Endothelial cell of coronary artery (primary cell): ENCODE measurements at places on chromosomes 5 and 9. TPM values are rescaled to one million over a fixed set of nuclear protein-coding genes. Genes with fewer than 3 reads are reported as not detected.

Gene SNCB
- total RNA-seq = 0.09 TPM in 1 of 2 replicates, not detected in the other

Gene SPINK13
- total RNA-seq = not detected in 2 replicates

Gene FYB1
- not detected in 2 replicates for total RNA-seq

Gene FBXO10
- 8.3 and 10.1 TPM in 2 replicates for total RNA-seq

Gene LRRC70
- total RNA-seq = 18.0 and 33.4 TPM in 2 replicates

Gene MELK
- 13.8 and 28.4 TPM in 2 replicates for total RNA-seq

Gene MRPL36
- total RNA-seq = 58.5 and 71.6 TPM in 2 replicates

Gene GDF9
- under 0.01 and 0.09 TPM in 2 replicates for total RNA-seq

Gene MCC
- 52.1 and 74.6 TPM in 2 replicates for total RNA-seq

Gene PCDHGB1
- total RNA-seq = 0.99 and 2.0 TPM in 2 replicates

Gene TMEM8B
- 0.09 and 1.1 TPM in 2 replicates for total RNA-seq

Gene KIF20A
- 24.5 and 60.4 TPM in 2 replicates for total RNA-seq

Gene PAXX
- 14.8 and 18.4 TPM in 2 replicates for total RNA-seq

Gene NXNL2
- 0.19 TPM in 1 of 2 replicates, not detected in the other for total RNA-seq

Gene FUT7
- not detected in 2 replicates for total RNA-seq

Gene LCN15
- not detected in 2 replicates for total RNA-seq

Gene LCNL1
- 0.19 TPM in 1 of 2 replicates, not detected in the other for total RNA-seq

Gene WDR31
- total RNA-seq = 0.54 and 0.75 TPM in 2 replicates

Gene TAL2
- 0.18 TPM in 1 of 2 replicates, not detected in the other for total RNA-seq

Gene OLFML2A
- total RNA-seq = under 0.01 and 0.28 TPM in 2 replicates

Gene TTLL11
- total RNA-seq = 2.7 and 4.8 TPM in 2 replicates

Gene FAM81B
- not detected in 2 replicates for total RNA-seq

Gene PCAT7
- total RNA-seq = not detected in 2 replicates

Gene SLC30A5
- 61.3 and 71.8 TPM in 2 replicates for total RNA-seq

Gene PCDHB16
- total RNA-seq = 0.09 and 0.19 TPM in 2 replicates

Gene FOXI1
- under 0.01 TPM in 1 of 2 replicates, not detected in the other for total RNA-seq

Gene LURAP1L
- 3.9 and 4.5 TPM in 2 replicates for total RNA-seq

Gene FOXD4L6
- under 0.01 TPM in 1 of 2 replicates, not detected in the other for total RNA-seq

Gene CNTNAP3B
- total RNA-seq = 64.3 and 128 TPM in 2 replicates

Gene TICAM2
- total RNA-seq = 0.45 and 1.5 TPM in 2 replicates

Gene TXNDC8
- total RNA-seq = not detected in 2 replicates

Gene MAMDC4
- total RNA-seq = 0.81 and 4.9 TPM in 2 replicates

Gene SCGB3A2
- total RNA-seq = not detected in 2 replicates

Gene DDX4
- not detected in 2 replicates for total RNA-seq

Gene MSX2
- 0.09 and 0.28 TPM in 2 replicates for total RNA-seq

Gene INSL4
- total RNA-seq = not detected in 2 replicates

Gene PROB1
- 0.72 and 1.2 TPM in 2 replicates for total RNA-seq

Gene DEPDC1B
- 4.7 and 12.2 TPM in 2 replicates for total RNA-seq

Gene PTPA
- 80.2 and 101 TPM in 2 replicates for total RNA-seq

Gene TOR4A
- total RNA-seq = 27.3 and 27.6 TPM in 2 replicates

Gene PALM2AKAP2
- total RNA-seq = 0.09 TPM in 2 replicates

Gene IL3
- not detected in 2 replicates for total RNA-seq

Gene STRBP
- 10.7 and 11.7 TPM in 2 replicates for total RNA-seq

Gene TPM2
- 316 and 644 TPM in 2 replicates for total RNA-seq

Gene CARD6
- 21.1 and 22.9 TPM in 2 replicates for total RNA-seq

Gene ADAMTS19
- total RNA-seq = not detected in 2 replicates

Gene SLC46A2
- total RNA-seq = not detected in 2 replicates

Gene GLRA1
- not detected in 2 replicates for total RNA-seq

Gene LCN6
- not detected in 2 replicates for total RNA-seq

Gene C9
- 0.27 TPM in 1 of 2 replicates, not detected in the other for total RNA-seq

Gene MCTP1
- 40.7 and 55.2 TPM in 2 replicates for total RNA-seq

Gene SARDH
- total RNA-seq = 0.27 and 4.0 TPM in 2 replicates

Gene TAF11L10
- not detected in 2 replicates for total RNA-seq

Gene SLC36A2
- total RNA-seq = not detected in 2 replicates

Gene SLC36A3
- total RNA-seq = not detected in 2 replicates

Gene ARHGAP26
- total RNA-seq = 13.2 and 18.8 TPM in 2 replicates

Gene PCDHA13
- 0.09 and 0.19 TPM in 2 replicates for total RNA-seq

Gene IFNE
- 0.99 and 2.1 TPM in 2 replicates for total RNA-seq

Gene AUH
- 9.2 and 13.3 TPM in 2 replicates for total RNA-seq

Gene P4HA2
- total RNA-seq = 64.3 and 212 TPM in 2 replicates
